ENCODE measurements at places on chromosomes 16 and 17. TPM values are rescaled to one million over a fixed set of nuclear protein-coding genes. Genes with fewer than 3 reads are reported as not detected.

- no peak for DNase-seq
Measured at GRCh38 chr16:3804426-3805016, 76.0 kb downstream of the CREBBP start.

DNA sequence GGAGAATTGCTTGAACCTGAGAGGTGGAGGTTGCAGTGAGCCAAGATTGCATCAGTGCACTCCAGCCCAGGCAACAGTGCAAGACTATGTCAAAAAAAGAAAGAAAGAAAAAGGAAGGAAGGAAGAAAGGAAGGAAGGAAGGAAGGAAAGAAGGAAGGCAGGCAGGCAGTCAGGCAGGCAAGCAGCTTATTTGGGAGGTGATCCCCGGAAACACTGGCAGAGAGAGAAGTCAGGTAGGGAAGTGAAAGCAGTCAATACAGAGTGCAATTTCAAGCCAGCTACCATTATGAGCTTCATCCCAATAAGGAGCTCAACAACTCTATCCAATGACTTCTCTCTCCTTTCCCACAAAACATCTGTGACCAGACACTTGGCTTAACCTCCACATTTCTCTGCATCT lies 83.0 kb upstream of the TBC1D3K start:
- DNase-seq = no peak

DNA sequence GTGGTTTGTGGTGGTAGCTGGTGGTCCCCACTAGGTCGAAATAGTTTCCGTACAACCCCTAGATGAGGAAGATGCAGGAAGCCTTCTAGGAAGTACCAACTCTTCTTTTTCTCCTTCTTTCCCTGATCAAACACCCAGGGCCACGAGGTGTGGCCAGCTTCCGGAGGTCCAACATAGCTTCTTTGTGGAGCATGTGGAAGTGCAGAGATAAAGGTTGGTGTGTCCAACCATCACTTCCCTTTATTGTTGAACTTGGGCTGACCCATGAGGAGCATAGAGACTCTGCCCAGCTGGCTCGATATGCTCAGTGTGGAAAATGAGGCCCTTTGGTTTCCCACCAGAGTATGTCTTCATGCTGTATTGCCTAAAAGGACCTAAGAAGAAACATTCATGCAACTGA lies 6.3 kb upstream of the RGS9 start:
- no peak for DNase-seq

Gene ALOX12
- not detected for total RNA-seq

Gene SPEM1
- total RNA-seq = not detected

DNA sequence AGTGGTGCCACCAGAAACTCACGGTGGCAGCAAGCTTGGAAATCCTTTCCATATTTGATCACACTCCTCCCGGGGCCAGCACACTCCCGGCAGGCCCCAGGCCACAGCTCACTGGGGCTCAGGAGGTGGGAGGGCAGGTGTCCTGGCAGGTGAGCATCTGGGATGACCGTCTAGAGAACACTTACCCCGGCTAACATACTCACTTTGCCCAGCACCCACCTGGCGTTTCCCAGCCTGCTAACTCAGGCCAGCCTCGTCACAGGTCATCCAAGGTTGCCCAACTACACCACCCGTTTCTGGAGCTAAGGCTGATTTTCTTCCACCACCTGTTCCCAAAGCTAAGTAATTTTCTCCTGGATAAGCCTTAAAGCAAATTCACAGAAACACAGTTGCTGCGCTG lies 24.9 kb downstream of the FBXO31 start:
- no peak for DNase-seq

GRCh38 chr17:67974598-67975066 lies 21.6 kb downstream of the C17orf58 start:
- DNase-seq = no peak

- DNase-seq = no peak
Measured at GRCh38 chr17:33942414-33942813, 312.7 kb upstream of the CCL2 start.

Gene RGS9
- 4.2 TPM for total RNA-seq

Gene PIRT
- total RNA-seq = 0.94 TPM

GRCh38 chr16:10107081-10107480 lies 75.1 kb downstream of the GRIN2A start:
- DNase-seq = no peak
